PC-3 (cell line): ENCODE measurements at places on chromosomes 13 and 19.

- no peak for DNase-seq
Measured at GRCh38 chr19:41426952-41427646, at the start of gene B3GNT8. B3GNT8 (minus strand) TSS chr19:41427374; CDS start chr19:41426778, 596 bp downstream.

- no peak for DNase-seq
Measured at GRCh38 chr13:34216256-34216655, 398.3 kb downstream of the RFC3 start.

GRCh38 chr13:95267662-95268342 is 33.4 kb downstream of the ABCC4 start:
- peak; percentile 56 for DNase-seq

GRCh38 chr13:112756967-112757758 is 67.3 kb downstream of the ATP11A start:
- DNase-seq = no peak

- peak; percentile 74 for DNase-seq
Measured at GRCh38 chr19:55247621-55248099, 11.2 kb downstream of the PPP6R1 start.

DNA sequence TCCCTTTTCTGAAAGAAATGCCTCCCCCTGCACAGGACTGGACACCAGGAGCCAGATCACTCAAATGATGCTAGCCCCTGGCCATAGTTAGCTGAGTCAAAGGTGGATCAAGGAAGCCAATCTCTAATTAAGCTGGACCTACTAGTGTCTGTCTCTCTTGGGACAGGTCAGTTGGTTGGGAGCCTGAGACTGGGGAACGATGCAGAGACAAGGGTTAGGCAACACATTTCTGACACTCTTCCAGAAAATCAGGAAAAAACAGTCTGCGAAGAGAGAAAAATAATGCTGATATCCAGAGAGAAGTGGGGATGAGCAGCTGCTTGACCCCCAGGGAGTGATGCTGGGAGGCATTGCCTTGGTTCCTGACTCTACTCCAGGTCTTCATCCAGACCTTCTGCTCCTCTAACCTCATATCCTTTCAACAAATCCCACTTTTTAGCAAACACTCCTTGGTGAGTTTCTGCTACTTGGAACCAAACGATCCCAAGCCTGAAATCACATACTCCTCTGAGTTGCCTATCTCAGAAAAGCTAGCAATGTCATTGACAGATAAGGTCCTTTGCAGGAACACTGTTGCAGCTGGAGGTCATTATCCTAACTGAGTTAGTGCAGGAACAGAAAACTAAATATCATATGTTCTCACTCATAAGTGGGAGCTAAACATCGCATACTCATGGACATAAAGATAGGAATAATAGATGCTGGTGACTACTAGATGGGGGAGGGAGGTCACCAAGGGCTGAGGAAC is 369.7 kb downstream of the COG6 start:
- no peak for DNase-seq

GRCh38 chr13:40595693-40596092 is 70.7 kb downstream of the FOXO1 start:
- DNase-seq = peak; percentile 4

GRCh38 chr13:110283736-110284517 is 23.0 kb downstream of the COL4A1 start:
- DNase-seq = no peak

GRCh38 chr13:113813749-113814434 is 50.0 kb downstream of the GAS6 start:
- no peak for DNase-seq

DNA sequence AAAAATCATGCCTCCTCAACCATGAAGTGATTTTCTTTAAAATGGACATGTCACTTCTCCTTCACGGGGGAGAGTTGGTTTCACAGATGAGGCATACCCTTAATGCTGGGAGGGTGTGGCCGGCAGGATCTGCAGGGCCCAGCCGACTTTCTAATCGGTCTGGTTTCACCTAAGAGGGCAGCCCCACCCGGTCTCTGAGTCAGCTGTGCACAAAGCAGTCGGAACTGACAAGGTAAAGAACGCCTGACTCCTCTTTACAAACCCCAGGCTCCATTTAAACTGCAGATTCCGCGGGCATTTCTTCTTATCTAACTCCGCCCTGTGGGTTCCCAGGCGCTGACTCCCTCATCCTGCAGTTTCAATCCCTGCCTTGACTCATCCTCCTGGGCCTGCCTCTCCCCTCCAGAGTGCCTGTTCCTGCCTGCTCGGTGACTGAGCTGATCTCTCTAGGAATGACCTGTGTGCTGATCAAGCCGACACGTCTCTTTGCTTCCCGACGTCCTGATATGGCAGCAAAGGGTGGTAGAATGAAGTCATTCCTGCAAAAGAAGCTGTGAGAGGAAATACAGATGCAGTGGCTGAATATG is 63.4 kb downstream of the EFNB2 start:
- peak; percentile 92 for DNase-seq

- DNase-seq = peak; percentile 37
Measured at GRCh38 chr13:44810061-44810840, 179.0 kb downstream of the NUFIP1 start.

- DNase-seq = no peak
Measured at GRCh38 chr13:48859272-48860105, 116.2 kb upstream of the FNDC3A start.

GRCh38 chr13:100439247-100439970 is 149.2 kb downstream of the GGACT start:
- no peak for DNase-seq

DNA sequence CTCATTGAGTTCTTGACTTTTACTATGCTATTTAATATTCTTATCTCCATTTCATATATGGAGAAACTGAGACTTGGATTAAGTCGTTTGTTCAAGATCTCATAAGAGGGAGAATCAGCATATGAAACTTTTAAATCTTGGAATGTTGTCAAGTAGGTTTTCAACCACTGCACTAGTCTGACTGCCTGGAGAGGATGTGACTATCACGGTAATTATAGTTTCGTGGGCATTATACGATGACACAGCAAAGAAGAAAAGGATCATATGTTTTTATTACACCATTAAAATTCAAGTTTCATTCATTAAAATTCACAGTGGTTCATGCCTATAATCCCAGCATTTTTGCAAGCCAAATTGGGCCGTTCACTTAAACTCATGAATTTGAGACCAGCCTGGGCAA is 555.2 kb downstream of the SLITRK1 start:
- peak; percentile 74 for DNase-seq

DNA sequence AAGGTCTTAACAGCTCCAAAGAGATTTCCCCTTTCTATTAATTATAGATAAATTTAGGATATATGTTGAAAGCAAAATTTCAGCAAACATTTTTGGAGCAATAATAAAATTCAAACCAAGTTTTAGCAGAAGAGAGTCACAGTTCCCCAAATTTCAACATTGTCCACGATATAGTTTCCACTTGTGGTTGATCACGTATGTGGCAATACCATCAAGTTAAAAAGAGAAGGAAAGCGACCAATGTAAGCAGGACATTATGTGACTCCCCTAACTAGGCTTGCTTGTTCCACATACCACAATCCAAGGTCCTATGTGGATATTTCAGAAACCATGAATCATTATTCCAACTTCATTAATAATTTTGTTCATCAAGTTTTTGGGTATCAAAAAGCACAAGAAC is 52.8 kb downstream of the ELF1 start:
- no peak for DNase-seq

DNA sequence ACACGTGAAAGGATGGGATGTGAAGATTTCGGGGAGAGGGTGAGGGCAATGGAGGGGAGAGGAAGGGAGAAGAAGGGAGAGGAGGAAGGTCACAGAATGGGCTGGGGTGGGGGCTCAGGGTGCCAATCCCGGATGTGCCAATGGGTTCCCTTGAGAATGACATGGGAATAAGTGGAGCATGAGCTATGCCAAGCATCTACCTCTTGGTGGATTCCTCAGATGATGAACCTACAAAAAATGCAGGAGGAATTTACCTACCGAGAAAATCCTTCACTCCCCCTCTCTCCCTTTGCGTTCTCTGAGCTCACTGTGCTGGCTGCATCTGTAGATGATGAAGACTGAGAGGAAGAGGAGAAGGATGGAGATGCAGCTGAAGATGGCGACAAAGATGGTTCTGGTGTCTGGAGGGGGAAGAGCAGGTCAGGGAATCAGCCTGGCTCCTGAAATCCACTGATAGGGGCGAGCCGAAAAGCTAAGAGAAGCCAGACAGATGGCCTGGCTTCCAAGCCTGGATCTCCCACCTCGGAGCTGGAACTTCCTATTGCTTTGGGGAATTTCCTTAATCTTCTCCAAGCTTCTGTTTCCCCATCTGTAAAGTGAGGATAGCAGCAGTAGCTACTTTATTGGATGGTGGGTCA is 21.6 kb downstream of the VSTM1 start:
- DNase-seq = peak; percentile 55

GRCh38 chr13:76759877-76760276 is 126.3 kb downstream of the KCTD12 start:
- no peak for DNase-seq

DNA sequence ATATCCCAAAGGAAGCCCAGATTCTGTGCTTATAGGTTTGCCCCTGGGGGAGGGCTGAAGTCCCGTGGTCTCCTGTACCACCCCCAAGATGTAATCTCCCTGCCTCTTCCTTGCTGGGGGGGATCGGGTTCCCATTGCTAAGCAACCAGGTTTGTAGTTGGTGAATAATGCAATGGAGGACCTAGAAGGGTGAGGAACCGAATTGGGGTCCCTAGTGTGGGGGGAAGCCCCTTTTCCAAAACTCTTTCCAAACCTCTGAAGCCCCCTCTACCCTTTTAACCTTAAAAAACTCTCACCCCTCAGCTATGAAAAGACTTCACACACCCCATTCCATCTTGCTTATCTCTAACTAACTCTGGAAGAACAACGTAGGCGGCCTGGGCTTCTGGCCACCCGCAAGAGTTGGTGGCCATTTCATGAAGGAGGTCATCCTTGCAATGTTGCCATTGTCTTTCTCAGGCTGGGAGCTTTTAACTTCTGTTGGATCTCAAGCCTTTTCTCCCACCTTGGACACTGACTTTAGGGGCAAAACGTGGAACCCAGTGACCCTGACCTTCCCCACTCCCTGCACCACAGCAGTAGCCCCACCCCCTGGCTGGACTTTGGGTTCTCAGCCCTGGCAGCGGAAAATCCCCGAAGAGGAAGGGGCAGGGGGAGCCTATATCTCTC is 661 bp downstream of the PALM3 start:
- no peak for DNase-seq

DNA sequence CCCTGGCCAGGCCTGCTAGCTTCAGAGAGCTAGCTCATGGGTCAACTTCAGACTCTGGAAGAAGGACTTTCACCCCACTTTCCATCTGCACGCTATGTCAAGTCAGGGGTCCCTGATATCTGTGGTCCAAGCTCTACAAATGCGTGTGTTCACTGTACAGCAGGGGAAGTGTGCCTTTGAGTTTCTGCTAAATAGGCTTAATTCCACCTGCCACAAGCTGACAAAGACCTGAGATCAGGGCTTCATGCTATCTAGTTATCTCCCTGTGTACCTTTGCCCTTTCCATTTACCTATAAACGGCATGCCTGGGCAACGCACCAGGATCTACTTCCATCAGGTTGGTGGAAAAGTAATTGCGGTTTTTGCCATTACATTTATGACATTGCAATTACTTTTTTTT is 10.7 kb upstream of the SULT2A1 start:
- DNase-seq = no peak

- DNase-seq = peak; percentile 50
Measured at GRCh38 chr19:39497996-39498797, 550 bp upstream of the DLL3 start.

DNA sequence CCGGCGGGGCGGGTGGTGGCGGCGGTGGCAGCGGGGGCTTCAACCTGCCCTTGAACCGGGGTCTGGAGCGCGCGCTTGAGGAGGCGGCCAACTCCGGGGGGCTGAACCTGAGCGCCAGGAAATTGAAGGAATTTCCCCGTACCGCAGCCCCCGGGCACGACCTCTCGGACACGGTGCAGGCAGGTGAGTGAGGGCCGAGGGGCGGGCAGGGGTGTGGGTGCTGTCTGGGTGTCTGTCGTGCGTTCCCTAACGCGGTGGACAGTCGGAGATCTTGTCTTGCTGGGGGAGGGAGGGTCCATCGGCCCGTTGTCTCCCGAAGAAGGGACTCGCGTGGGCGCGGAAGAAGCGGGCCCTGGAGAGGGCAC is 533 bp downstream of the LRCH1 start:
- DNase-seq = no peak

DNA sequence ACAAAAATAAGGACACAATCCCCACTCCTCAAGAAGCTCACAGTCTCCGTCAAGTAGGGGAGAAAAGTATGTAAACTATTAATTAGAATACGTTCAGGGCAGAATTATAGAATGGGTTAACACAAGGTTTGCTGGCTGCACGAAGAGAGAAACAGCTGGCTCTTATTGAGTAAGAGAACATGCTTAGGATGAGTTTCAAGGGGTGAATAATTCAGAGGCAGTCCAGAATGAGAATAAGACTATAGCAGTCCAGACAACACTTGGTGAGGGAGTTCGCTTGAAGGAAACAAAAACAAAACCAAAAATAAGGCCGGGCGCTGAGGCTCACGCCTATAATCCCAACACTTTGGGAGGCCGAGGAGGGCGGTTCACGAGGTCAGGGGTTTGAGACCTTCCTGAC is 61.9 kb downstream of the THSD1 start:
- DNase-seq = no peak

DNA sequence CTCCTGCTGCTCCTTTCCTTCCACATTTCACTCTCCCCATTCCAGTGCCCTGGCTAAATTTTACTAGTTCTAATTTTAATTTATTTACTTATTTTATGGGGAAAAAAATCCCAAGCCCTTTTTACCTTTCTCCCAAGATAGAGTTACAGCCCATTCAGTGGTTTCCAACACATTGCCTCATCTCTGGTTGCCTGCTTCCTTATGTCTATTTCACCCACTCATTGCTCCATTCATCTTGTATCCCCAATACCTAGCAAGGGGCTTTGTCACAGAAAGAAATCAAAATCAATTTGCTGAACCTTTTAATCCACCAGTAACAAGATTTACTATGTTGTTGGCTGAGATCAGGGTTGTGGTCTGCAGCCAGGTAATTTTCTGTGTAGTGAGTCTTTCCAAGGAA is 55.9 kb downstream of the LHFPL6 start:
- no peak for DNase-seq

DNA sequence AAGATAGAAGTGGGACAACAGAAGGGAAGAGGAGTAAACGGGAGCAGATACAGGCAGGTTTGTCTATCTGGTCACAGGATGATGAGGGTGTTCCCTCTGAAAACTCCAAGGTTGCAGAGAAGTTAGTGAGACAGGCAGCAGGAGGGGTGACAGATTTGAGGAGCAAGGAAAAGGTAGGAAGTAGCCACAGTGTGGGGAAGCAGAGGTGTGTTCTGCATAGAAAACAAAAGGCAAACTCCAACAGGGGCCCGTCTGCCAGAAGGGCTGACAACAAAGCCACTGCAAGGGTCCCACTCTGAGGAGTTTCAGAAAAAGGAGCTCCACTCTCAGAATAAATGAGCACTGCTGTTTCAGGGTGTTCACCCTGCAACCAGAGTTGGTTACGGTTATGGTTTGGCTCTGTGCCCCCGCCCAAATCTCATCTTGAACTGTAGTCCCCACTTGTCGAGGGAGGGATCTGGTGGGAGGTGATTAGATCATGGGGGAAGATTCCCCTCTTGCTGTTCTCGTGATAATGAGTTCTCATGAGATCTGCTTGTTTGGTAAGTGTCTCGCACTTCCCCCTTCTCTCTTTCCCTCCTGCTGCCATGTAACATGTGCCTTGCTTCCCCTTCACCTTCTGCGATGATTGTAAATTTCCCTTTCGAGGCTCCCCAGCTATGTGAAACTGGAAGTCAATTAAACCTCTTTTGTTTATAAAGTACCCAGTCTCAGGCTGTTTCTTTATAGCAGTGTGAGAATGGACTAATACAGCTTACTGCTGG is 32.1 kb downstream of the SMAD9 start:
- DNase-seq = no peak
